ENCODE measurements at places on chromosomes 13 and 19.

GRCh38 chr19:49453757-49454240 is 774 bp downstream of the ALDH16A1 start:
- no peak for DNase-seq

DNA sequence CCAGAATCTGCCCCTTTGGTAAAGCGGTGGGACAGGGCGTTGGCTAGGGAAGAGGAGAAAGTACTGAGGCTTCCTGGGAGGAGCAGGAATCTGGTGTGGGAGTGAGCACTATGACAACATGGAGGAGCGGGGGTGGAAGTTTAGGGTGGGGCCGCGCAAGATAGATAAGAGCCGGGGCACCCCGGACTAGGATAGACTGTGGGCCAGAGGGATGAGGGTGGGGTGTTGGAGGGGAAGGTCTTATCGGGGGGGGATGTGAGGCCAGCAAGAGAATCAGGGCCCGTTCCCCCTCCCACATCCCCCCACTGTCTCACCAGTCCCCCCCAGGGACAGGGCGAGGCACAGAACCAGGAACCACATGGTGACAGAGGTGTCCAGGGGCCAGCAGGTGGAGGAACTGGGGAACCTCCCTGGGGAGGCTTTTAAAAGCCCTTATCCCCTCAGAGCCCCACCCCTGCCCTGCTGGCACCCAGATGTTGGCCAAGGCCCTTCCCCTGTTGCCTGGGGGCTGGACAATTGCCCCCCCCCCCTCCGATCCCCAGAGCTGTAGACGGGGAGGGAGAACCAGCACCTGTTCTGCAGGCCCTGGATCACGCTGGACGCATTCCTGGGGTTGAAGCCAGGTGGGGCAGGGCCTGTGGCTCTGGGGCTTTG is at the start of gene KLK1:
Gene KLK1 (minus strand): TSS at position 399 of the 654 bp plus-strand sequence. CDS start 39 bp downstream, at position 360.
- DNase-seq, result no peak

- no peak for DNase-seq
These were observed 40.0 kb upstream of the FOXO1 start for GRCh38 chr13:40706439-40706838.

DNA sequence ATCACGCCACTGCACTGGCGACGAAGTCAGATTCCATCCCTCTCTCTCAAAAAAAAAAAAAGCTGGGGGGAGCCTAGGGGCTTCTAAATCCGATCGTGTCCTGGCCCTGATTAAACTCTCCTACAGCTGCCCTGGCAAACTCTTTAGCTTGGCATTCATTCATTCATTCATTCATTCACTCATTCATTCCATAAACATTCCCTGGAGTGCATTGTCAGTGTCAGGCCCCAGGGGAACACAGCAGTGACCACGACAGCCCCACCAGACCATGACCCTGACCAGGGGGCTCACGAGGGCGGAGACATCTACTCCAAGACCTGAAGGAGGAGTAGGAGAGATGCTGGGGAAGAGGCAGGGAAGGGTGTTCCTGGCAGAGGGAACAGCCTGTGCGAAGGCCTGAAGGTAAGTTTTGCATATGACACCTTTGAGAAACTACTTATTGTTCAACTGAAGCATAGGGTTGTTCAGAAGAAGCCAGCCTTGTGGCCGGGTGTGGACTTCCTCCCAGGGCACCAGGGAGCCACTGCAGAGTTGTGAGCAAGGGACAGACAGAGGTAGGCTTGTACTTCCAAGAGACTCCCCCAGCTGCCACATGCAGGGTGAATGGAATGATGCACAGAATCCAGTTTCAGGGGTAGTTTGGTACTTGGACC is 24.5 kb downstream of the CEACAM16 start:
- no peak for DNase-seq

DNA sequence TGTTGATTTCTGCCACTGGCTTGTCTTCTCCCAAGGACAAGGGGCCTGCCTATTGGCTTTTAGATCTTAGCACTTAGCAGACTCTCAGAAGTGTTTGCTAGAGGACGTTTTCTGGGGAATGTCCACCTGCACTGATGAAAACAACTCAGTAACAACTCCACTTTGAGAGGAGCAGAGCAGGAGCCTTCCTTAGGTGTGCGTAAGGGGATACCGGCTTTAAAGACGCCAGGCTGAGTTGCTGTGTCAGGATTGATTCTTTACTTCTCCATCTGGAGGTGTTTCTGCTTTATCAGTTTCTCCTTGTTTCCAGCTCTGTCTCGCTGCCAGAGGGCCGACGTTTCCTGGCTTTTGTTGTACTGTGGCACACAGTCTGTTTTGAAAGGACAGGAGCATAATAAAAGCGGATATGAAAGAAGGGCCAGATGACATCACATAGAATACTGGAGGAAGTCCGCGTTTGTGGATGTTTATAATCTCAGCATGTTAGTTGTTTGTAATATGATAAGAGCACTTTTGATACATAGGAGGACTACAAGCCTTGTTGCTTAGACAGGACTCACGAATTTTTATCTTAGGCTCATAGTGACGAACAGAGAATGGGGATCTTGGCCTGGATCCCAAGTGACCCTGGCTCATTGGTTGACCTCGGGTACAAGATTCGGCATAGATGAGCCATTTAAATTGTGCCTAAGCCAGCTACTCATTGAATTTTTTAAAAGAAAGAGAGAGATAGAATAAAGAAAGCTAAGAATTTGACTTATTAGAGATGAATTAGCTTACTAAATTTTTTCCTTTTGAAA is 34.6 kb downstream of the COL4A2 start:
- DNase-seq, result no peak

GRCh38 chr19:29704562-29705558 is 10.2 kb downstream of the C19orf12 start:
- no peak for DNase-seq

DNA sequence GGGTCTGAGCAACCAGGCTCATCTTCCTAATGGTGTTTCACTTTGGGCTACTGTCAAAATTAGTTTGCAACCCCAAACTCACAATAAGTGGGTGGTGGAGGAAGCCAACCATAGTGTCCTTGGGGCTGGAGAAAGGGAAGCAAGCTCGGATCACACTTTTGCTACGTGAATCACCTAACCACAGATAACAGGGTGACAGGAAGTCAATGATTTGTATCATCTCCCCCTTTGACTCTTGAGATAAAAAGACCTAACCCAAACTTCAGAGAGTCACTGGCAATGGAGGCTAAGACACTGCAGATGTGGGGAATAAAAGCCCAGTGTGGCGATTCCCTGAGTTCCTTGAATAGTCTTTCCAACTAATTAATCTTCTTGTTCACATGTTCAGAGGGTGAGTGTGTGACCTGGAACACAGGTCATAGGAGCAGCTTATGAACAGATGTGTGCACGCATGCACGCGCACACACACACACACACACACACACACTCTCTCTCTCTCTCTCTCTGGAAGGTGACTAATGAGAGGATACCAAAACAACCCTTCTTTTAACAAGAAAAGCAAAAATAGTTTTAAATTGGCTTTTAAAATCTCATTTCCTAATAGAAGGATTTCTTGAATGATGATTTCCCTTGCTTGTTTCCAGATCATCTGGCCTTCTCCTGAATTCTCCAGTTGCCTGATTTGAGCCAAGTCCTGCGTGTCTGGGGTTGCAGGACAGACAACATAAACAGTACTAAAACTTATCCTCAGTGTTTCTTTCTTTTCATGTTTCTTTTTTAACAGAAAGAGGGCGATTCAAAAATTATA is 21.2 kb upstream of the DOCK9 start:
- no peak for DNase-seq

DNA sequence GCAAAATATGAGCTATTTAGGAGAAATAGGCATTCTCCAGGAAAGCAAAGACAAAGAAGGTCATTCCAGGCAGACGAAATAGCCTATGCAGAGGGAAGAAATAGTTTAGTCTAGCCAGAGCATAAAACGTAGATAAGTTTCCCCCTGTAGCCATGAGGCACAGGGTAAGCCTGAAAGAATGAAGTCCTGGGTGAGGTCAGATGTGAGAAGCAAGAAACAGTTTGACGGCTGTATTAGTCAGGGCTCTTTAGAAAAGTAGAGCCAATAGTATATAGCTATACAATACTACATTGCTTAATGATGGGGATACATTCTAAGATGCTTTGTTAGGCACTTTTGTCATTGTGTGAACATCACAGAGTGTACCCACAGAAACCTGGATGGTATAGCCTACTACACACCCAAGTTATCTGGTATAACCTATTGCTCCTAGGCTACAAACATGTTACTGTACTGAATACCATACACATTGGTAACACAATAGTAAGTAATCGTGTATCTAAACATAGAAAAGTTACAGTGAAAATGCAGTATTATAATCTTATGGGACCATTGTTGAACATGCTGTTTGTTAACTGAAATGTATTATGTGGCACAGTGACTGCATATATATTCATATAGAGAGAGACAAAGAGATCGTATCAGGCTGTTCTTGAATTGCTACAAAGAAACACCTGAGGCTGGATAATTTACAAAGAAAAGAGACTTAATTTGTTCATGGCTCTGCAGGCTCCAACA is 59.3 kb upstream of the WDFY2 start:
- DNase-seq, result no peak

DNA sequence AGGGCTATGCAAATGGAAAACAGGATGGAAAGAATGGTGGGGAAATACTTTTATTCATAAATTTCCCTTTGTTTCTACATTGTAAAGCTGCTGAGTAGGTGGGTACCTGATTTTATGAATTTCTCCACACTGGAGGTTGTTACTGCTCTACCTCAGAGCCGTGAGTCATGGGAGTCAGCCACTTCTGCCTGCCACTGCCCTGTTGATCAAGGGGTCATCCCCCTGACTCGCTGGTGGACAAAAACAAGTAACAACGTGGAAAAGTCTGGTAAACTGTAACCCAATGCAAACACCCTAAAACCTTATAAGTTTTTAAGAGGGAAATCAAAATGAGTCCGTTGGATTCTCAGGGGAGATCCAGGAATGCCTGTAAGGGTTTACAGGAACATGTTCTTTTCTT is 329.5 kb downstream of the ATP8A2 start:
- no peak for DNase-seq

- peak; percentile 86 for DNase-seq
These were observed 12.1 kb upstream of the PEX11G start for GRCh38 chr19:7500811-7501450.

DNA sequence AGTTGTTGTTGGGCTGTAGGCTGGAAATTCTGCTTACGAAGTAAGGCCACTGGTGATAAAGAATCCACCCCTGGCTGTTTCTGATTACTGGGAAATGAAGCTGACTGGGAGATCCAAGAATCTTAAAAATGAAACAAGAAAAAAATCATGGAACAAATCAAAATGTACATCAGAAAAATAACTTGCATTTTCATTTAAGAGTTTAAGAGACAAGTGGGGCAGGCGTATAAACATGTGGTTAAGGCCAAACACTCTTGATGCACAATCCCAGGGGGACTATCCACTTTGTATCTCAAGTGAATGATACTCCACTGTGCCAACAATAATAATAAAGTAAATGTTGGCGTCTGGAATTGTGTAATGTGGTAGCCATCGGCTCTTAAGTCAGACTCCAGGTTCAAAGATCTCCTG is 24.6 kb downstream of the ZMYM5 start:
- no peak for DNase-seq

DNA sequence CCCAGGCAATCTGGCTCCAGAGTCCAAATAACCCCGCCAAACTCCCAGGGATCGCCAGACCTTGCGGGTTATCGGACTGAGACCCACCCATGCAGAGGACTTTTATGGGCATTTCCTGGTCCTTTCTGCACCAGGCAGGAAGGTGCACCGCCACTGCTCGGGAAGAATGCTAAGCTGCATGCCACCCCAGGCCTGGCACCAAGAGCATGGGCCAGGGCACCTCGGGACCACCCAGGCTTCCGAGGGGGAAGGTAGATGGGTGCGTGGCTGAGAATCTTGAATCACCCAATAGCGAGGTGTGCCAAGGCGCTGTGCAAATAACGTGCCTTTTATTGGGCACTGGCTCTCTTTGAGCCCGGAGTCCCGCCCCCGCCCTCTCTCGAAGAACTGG is 422 bp upstream of the ZNF575 start:
- no peak for DNase-seq

- no peak for DNase-seq
These were observed 65.9 kb downstream of the ENOX1 start for GRCh38 chr13:43720780-43721397.

DNA sequence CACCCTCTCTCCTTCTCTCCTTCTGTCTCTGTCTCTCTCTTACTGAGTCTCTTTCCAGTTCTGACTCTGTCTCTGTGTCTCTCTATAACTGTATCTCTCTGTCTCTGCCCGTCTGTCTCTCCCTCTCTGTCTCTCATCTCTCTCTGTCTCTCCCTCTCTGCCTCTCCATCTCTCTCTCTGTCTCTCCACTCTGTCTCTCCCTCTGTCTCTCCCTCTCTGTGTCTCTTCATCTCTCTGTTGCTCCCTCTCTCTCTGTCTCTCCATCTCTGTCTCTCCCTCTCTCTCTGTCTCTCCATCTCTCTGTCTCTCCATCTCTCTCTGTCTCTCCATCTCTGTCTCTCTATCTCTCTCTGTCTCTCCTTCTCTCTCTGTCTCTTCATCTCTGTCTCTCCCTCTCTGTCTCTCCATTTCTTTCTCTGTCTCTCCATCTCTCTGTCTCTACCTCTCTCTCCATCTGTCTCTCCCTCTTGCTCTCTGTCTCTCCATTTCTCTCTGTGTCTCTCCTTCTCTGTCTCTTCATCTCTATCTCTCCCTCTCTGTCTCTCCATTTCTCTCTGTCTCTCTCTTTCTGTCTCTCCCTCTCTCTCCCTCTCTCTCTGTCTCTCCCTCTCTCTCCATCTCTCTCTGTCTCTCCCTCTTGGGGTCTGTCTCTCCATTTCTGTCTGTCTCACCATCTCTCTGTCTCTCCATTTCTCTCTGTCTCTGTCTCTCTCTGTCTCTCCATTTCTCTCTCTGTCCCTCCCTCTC is 3.3 kb upstream of the MEIS3 start:
- DNase-seq, result no peak

- DNase-seq, result peak; percentile 73
These were observed 5.8 kb upstream of the TPM4 start for GRCh38 chr19:16070366-16070990.

- DNase-seq, result no peak
These were observed 20.1 kb upstream of the EBPL start for GRCh38 chr13:49711218-49711863.

DNA sequence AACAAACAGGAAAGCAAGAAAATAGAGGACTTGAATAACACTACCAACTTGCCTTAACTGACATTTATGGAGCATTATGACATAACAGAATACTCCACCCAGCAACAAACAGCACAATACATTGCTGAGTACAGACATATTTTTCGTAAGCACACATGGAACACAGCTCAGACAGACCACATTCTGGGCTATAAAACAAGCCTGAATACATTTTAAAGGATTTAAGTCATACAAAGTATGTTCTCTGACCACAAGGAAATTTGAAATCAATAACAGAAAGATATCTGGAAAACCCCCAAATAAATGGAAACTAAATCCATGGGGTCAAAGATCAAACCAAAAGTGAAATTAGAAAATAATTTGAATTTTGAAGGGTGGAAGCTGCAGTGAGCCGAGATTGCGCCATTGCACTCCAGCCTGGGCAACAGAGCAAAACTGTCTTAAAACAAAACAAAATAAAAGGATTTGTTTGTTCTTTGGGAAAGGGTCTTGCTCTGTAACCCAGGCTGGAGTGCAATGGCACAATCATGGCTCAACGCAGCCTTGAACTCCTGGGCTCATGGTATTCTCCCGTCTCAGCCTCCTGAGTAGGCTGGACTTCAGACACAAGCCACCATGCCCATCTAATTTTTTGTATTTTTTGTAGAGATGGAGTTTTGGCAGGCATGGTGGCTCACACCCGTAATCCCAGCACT is 5.6 kb downstream of the ZDHHC20 start:
- no peak for DNase-seq

GRCh38 chr19:27709496-27709895 is 1503.5 kb downstream of the UQCRFS1 start:
- peak; percentile 36 for DNase-seq
